ENCODE measurements at places on chromosomes 4 and X.

DNA sequence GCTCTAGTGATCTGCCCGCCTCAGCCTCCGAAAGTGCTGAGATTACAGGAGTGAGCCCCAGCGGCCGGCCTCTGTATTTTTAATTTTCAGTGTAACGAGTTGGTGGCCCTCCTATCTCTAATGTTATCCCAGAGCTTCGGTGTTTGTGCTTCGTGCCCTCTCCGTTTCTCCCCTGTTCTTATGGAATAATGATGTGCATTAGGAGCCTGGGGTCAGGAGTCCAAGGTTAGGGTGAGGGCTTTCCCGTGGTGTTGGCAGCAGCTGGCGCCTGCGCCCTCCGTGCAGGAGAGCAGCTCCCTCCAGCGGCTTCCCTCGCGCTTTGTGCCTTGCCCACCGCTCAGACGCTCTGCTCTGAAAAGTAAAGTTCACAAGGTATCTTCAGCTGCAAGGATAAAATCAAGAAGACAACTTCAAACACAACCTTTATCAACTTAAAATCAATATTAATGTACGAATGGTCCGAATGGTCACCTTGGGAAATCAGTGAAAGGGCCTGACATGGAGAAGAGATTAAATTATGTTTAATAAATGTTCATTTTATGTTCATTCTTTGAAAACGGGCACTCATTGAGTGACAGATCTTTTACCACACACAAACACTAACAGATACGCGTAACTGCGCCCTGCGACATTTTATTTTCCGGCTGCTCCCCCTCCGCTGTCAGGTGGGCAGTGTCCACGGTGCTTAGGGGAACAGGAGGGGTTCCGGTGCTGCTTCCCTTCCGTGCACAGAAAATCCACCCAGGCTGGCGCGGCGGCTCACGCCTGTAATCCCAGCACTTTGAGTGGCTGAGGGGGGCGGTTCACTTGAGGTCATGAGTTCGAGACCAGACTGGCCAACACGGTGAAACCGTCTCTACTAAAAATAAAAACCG is 62.4 kb downstream of the TRAPPC11 start:
- no peak for DNase-seq

- DNase-seq = no peak
These were observed 75.9 kb upstream of the ATP8A1 start for GRCh38 chr4:42732776-42733175.

DNA sequence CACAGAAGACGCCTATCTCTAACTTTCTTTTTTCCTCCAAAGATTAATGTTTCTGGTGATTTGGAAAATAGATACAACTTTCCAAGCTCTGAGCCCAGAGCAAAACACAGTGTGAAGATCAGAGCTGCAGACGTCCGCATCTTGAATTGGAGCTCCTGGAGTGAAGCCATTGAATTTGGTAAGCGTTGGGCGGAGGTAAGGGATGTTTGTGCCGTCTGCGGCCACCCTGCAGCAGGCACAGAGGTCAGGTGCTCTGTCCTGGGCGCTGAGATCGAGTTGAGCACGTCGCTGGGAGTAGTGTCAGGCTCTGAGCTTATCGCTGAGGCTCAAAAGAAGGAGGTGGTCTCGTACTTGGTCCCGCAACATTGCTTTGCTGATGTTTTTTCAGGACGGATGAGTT is 31.8 kb downstream of the CSF2RA start:
- no peak for DNase-seq

DNA sequence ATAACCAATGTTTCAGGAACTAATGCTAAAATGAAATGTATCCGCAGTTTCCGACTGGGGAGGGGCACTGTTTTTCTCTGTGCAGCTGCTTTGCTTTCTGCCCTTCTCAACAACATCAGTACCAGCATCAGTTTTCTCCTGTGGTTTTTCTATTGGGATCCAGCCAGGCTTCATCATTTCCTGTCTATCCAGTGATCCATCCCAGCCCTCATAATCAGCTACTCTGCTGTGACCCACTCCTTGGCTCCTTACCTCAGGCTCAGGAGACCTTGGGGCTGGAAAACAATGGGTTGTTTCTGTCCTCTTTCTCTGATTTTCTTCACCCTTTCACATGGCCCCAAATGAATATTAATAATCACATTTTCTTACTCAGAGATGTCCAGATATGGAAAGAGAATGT is 222.2 kb upstream of the DKK2 start:
- DNase-seq = no peak

DNA sequence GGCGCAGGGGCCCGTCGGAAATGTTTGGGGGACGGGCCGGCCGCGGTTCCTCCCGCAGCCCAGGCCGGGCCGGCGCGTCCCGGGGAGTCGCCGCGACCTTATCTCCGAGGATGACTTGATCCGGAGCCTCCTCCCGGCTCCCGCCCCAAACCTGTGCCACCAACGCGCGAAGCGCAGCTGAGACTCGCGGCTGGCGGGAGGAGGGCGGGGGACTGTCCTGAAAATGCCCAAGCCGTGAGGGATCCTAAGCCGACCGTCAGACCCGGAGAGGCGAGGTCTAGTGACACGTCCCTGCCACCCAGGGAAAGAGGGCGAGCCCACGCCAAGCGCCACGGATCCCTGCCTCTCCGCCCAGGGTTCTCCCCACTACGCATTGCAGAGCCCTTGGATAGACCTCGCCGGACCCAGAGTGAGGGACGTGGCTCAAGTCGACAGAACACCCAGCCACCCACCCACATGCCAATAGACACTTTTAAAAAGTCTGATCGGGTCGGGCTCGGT is 26.9 kb downstream of the UTP14A start:
- DNase-seq = no peak

GRCh38 chr4:47531241-47531953 is 46.3 kb downstream of the ATP10D start:
- peak; percentile 78 for DNase-seq

GRCh38 chr4:71872767-71873415 is 89.0 kb upstream of the GC start:
- DNase-seq = no peak

- DNase-seq = peak; percentile 26
These were observed 12.5 kb downstream of the TRAPPC2 start for GRCh38 chrX:13721819-13722519.

DNA sequence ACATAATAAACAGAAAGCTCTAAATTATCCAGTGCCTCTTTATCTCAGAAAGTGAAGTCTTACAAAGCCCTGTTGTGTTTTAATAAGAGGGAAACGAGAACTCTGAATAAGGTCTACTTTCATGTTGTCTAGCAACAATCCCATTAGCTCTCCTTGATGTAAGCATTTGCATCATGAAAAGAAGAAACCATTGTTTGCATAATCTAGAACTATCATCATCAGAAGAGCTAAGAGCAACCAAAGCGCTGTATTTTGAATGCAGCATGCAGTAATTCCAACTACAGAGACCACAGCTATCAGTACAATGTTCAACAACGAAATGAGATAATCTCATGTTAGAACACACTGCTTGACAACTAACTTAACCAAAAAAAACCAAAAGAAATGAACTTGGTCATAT is 257.1 kb downstream of the CAMK2D start:
- no peak for DNase-seq

DNA sequence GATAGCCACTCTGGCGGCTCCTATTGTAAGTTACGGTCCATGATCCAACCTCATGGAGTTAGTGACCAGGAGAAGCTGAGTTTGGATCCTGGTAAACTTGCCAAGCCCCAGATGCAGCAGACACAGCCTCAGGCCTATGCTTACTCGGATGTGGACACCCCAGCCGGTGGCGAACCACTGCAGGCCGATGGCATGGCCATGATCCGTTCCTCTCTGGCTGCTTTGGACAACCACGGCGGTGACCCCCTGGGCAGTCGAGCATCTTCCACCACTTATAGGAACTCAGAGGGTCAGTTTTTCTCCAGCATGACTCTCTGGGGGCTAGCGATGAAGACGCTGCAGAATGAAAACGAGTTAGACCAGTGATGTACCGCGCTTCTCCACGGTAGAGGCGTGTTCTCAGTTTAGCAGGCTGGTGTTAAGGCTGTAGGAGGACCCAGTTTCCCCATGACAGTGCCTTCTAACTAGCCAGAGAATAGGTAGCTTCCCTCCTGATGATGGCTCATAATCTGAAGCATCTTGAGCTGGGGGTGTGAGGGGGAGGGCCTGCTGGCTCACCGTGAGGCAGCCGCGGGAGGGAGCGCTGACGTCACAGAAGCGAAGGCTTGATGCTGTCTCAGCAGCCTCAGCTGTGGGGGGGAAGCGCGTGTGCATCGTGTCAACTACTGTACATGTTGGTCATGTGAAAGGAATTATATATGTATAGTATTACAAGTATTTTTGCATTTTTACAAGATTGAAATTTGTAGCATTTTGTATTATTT is 31.1 kb downstream of the ZBTB49 start:
- no peak for DNase-seq

- DNase-seq = peak; percentile 21
These were observed 585.6 kb downstream of the IL1RAPL1 start for GRCh38 chrX:29172880-29173279.

GRCh38 chr4:122364700-122365404 is 14.0 kb upstream of the ADAD1 start:
- DNase-seq = no peak

GRCh38 chr4:36704289-36704688 is 422.9 kb downstream of the DTHD1 start:
- no peak for DNase-seq

GRCh38 chr4:188971125-188971524 is 831.9 kb downstream of the TRIML1 start:
- no peak for DNase-seq

GRCh38 chr4:68673143-68673542 is 2.7 kb upstream of the UGT2B15 start:
- no peak for DNase-seq

- DNase-seq = no peak
These were observed 84.2 kb downstream of the NFKB1 start for GRCh38 chr4:102585329-102585728.

- DNase-seq = no peak
These were observed 32.8 kb downstream of the ACOX3 start for GRCh38 chr4:8407756-8408155.

DNA sequence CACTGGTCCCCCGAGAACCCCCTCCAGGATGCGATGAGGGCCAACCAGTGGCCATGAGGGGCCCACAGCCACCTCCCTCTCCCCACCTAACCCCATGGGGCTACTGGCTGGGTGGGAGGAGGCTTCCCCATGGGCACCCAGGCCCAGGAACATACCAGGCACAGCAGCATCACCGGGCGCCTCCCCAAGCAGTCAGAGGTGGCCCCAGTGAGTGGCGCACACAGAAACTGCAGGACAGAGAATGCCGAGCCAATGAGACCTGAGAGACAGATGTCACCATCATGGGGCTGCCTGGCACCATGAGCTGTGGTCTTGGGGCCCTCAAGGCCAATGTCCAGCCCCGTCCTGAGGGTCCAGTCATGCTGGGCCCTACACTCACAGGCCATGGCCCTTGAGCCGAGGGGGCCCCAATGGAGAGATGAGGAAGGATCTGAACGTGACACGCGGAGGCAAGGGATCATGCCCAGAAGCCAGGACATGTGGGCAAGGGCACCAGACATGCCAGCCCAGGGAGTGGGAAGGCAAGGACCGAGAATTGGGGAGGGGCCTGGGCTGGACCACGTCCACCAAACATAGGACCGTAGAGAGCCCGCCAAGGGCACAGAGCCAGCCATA is 30.1 kb downstream of the NOP14 start:
- DNase-seq = no peak

- no peak for DNase-seq
These were observed 187.4 kb upstream of the TEX13C start for GRCh38 chrX:125132274-125132673.

DNA sequence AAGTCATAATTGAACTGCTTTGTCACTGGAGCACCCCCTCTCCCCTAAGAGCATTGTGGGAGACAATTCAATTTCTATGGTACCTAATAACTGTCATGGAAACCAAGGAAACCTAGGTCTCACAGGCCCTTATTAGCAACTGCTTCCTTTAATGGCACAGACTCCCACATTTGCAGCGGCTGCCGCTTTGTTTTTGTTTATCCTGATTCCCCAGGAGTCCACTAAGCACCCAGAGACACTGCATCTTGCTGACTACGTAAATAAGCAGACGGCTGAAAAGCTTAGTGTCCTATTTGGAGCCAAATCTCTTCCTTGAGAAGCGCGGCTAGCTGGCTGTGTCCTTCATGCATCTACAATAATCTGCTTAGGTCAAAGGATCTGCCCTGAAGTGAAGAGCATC is 494.4 kb downstream of the TMA16 start:
- DNase-seq = no peak

DNA sequence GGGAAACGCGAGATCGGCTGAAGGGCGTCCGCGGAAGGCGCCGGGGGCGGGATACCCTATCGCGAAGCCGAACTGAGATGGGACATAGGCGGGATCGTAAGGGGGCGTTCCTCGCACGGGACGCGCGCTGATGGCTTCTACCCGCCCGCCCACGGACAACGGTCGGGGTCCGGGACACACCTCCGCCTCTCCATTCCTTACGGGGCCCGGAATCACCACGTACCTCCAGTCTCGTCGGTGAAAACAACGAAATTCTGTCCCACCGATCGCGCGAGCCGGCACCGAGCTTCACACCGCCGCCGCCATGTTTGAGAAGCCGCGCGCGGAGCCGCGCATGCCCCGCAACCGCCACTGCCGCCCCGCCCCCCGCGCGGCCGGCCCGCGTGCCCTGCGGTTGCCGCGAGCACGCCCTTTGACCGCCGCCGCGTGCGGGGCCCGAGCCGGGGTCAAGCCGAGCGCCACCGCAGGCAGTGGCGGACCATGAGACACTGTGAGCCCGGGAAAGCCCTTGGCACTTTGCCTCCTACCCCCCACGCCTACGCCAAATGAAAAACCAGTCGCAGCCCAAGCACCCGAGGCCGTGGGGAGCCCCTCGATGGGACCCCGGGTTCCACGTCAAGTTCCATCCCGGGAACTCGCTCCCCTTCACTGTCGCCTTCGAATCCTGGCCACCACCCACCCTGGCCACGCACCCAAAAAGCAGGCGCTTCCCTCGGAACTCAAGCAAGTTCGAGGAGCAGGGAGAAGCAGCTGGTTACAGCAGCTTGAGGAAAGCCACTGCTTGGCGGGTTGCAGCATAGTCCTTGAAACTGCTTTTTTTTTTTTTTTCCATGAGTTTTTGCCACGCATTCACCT is at the start of gene SCML2:
Gene SCML2, minus strand, starts transcription at position 320 of the 855 bp plus-strand sequence. CDS start 20,617 bp downstream, outside the sequence.
- DNase-seq = no peak

GRCh38 chr4:171432536-171432935 is 380.7 kb upstream of the GALNTL6 start:
- DNase-seq = no peak

DNA sequence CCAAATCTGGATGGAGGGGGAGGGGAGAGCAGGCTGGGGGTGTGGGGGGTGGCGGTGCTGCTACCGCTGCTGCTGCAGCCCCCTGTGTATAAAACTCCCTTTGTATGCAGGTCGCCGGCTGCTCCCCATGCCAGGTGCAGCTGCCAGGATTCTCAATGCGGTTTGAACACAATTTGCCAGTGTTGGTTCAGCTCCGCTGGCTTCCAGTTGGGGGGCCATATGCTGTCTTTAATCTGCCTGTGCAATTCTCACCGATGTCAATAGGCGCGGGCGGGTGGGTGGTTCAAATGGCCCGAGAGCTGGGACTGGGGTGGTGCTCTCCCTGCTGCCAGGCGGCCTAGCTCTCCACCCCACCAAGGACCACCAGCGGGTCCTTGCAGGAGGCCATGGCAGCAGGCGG is 257.6 kb downstream of the BCOR start:
- no peak for DNase-seq

GRCh38 chr4:24871210-24871609 is 41.6 kb downstream of the CCDC149 start:
- no peak for DNase-seq

- no peak for DNase-seq
These were observed 120.6 kb downstream of the REELD1 start for GRCh38 chr4:146334862-146335449.

- no peak for DNase-seq
These were observed 298.7 kb upstream of the CLNK start for GRCh38 chr4:10983268-10983667.

All from skeletal muscle cell (primary cell).